T-cell (primary cell): ENCODE measurements at places on chromosomes 7 and 10. TPM values are rescaled to one million over a fixed set of nuclear protein-coding genes. Genes with fewer than 3 reads are reported as not detected.

TCAF2 gene
- 25.1 TPM for total RNA-seq

DNA sequence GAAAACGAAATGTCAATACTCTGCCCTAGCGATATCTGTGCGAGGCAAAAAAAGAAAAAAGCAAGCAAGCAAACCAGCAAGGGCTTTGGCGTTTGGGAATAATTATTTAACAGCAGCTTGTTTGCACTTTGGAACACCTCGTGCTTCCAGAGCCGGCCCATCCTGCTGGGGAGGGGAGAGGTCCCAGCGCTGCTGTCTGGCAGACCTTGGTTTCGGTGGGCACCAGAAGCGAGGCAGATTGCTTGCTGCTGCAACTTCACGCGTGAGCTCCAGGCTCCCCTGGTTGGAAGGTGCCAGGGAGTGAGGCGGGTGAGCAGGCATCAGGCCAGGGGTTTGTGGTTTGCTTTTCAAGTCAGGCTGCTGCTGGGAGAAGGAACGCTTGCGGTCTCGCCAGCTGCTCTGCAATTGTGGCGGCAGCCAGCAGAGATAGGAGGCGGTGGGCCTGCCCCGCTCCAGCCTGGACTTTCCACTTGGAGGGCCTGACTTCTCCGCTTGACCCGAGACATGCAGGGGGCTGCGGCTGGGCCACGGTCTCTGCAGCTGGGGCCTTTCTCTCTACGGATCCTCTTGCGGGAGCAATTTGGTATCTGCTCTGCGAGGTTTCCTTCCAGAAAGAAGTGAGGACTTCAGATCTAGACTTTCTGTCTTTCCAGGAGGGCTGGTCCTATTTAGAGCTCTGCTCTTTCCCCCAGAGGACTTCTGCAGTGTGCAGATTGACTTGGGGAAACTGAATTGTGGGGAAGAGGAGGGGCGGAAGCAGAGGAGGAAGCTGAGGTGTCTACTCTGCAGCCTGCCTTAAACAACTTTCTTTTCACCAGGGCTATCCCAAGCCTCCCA lies 131.4 kb downstream of the PRPF18 start:
- peak overlapping the region; percentile 18 for H3K4me3 ChIP-seq
- no peaks in the 10 kb centered on the region for H3K36me3 ChIP-seq
- DNase-seq, result peak; percentile 44
- H3K27me3 ChIP-seq, result no peaks in the 10 kb centered on the region
- H3K4me1 ChIP-seq, result peaks cover 13% of the 10 kb centered on the region

MET gene
- not detected for total RNA-seq

MSMB gene
- not detected for total RNA-seq

DNA sequence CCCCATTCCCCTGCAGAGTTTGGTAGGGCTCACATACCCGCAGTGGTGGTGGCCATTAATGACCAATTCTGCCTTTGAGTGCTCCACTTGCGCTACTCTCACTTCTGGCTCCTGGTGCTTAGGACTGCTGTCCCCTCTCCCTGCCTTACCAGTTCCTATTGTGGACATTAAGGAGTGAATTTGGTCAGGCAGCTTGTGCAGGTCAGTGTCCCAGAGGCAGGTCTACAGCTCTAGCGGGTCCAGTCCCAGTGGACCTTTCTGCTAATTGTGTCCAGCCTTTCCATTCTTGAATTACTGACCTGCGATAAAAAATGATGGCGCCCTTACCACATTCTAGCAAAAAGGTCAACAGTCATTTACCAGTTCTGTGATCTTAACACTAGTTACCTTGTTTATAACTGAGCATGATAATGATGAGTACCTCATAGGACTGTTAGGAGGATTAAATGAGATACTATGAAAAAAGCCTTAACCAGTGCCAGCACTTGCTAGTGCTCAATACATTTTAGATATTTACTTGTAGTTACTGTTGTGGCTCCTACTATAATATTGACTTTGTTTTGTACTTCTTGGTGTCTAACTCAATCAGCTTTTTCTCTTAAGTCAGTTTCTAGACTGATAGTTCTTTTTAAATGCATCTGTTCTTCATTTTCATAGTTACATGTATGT lies 14.1 kb downstream of the ST7 start:
- no peaks in the 10 kb centered on the region for H3K36me3 ChIP-seq
- no peaks in the 10 kb centered on the region for H3K27me3 ChIP-seq
- H3K4me1 ChIP-seq, result no peaks in the 10 kb centered on the region
- no peak for DNase-seq

- H3K4me3 ChIP-seq, result peak overlapping the region; percentile 83
- no peaks in the 10 kb centered on the region for H3K27me3 ChIP-seq
- H3K27ac ChIP-seq, result no peak overlapping the region
- H3K4me1 ChIP-seq, result peaks cover 23% of the 10 kb centered on the region
Observed at GRCh38 chr7:116863936-116864500, 1.6 kb downstream of the CAPZA2 start.

DNA sequence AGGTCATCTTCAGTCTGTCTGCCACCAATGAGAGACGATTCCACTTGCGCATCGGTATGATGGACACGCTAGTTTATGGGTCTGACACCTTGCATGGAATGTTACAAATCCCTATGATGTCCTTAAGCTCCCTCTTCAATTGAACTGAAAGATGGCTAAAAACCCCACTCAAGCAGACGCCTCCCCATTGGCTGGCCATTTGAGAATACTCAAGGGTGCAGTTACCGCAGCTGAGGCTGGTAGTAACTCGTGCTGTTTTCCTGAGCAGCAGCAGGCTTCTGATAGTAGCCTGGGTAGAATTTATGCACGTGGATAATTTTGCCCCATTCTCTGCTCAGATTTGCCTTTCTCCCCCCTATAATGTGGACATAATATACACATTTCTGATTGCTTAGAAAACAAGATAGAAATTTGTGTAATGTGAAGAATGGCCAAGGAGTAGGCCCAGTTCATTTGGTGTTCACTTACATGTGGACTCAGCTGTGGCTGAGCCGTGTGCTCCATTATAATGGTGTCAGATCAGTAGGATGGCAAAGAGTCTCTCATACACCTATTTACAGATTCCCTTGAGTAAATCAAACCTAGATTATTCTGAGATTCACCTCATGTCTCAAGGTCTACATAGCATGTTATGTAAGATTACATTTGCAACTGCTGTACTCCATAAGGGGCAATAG lies 142.8 kb downstream of the HIBADH start:
- peaks cover 2% of the 10 kb centered on the region for H3K4me1 ChIP-seq
- peaks cover 4% of the 10 kb centered on the region for H3K36me3 ChIP-seq

TFEC gene
- total RNA-seq, result 0.51 TPM

DNA sequence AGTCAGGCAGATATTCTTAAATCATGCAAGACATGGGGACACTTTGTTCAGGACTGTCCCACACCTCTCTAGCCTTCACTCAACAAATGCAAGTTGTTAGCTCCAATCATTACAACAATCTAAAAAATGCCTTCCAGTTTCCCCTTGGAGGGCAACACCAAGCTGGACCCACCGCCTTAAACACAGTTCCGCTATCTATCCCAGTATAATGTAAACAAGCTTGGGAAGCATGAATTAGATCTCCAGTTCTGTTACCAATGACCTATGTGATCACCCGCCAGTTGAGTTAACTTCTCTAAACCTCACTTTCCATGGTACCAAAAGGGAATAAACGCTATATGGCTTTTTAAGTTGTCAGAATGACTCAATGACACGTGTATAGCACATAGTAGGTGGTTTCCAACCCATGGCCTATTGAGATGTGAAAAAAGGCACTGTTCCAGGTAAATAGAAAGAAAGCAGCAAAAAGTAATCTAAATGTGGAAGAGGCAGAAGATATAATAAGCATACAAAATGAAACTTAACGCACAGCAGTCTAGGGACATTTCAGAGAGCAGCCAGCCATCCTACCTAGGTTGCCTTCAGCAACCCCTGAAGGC lies 2.4 kb upstream of the REEP3 start:
- H3K27ac ChIP-seq, result no peak overlapping the region
- no peaks in the 10 kb centered on the region for H3K27me3 ChIP-seq
- no peak for DNase-seq
- H3K4me1 ChIP-seq, result peaks cover 15% of the 10 kb centered on the region

SPDYE8 gene
- total RNA-seq, result not detected

- no peak overlapping the region for H3K4me3 ChIP-seq
- H3K36me3 ChIP-seq, result peaks cover 4% of the 10 kb centered on the region
- no peaks in the 10 kb centered on the region for H3K27me3 ChIP-seq
- peak; percentile 22 for DNase-seq
- H3K4me1 ChIP-seq, result peaks cover 4% of the 10 kb centered on the region
Observed at GRCh38 chr10:132614431-132615340, 77.1 kb downstream of the INPP5A start.

NPC1L1 gene
- total RNA-seq, result 0.10 TPM

ACTL6B gene
- total RNA-seq, result not detected

DNA sequence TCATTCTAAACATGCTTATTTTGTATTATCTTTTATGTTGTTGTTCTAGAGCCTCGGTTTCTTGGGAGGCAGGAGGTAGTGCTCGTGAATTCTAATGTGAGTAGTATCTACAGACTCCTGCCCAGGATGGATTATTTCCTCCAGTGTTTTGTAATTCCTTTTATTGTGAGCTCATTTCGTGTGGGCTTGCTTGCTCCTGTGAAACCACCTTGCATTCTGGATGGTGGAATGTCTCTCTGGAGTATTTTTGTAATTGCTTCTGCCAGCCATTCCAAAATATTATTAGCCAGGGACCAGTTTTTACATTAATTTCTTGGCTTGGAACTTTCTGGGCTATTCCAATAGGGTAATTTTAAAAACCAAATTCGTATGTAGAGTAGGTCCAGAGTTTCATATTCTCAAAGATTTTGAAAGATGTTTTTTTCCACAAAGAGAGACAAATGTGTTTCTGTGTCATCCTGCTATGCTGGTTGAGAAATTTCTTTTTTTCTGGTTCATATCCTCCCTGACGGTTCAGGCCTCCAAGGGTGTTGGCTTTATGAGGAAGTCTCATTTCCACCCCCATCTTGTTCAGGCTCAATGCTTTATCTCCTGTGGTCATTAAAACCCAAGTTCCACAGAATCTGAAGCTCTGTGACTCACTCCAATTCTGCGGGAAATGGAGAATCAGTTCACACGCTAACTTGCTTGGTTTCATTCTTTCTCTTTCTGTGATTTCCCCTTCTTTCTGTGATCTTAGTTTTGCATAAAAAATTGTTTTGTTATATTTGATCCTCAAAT lies 41.7 kb upstream of the CALD1 start:
- no peak overlapping the region for H3K27ac ChIP-seq
- H3K4me3 ChIP-seq, result no peak overlapping the region
- peaks cover 9% of the 10 kb centered on the region for H3K27me3 ChIP-seq
- no peaks in the 10 kb centered on the region for H3K4me1 ChIP-seq
- DNase-seq, result no peak
- no peaks in the 10 kb centered on the region for H3K36me3 ChIP-seq

DNA sequence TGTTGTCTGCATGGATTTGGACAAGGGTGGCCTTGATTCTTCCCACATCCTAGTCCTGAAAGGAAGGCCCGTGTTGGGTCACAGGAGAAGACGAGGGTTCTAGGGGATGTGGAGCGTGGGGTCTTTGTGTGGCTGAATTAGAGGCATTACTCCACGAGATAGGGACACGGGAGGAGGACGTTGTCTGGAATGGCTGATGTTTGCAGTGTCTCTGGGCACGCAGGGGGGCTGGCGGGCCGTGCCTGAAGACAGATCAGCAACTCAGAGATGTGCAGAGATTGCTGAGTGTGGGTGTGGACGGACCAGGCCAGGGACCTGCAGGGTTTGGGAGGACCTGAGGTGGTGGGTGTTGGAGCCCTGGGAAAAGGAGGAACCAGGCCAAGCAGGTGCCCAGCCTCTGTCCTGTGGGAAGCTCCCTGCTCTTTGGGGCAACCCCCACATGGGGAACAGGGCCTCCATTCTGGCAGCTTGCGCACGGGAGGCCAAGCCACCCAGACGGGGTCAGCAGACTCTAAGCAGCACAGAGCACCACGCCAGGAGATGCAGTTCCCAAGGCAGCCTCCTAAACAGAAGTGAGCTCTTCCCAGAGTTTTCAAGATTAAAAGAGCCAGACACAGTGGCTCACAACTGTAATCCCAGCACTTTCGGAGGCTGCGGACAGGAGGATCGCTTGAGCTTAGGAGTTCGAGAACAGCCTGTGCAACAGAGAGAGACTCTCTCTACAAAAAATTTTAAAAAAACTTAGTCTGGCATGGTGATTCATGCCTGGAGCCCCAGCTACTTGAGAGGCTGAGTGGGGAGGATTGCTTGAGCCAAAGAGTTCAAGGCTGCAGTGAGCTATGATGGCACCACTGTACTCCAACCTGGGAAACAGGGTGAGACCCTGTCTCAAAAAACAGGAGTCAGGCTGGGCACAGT lies 71.0 kb upstream of the GTF2I start:
- no peaks in the 10 kb centered on the region for H3K4me1 ChIP-seq
- DNase-seq, result no peak
- no peaks in the 10 kb centered on the region for H3K36me3 ChIP-seq
- no peak overlapping the region for H3K27ac ChIP-seq
- H3K27me3 ChIP-seq, result peaks cover under 1% of the 10 kb centered on the region
